Activated CD4-positive, alpha-beta memory T cell treated with anti-CD3 and anti-CD28 coated beads, Interleukin-2, amount 10 ng/mL, durations not matched to agents 7 days and 5 days (primary cell): ENCODE measurements at places on chromosomes 12 and 14. TPM values are rescaled to one million over a fixed set of nuclear protein-coding genes. Genes with fewer than 3 reads are reported as not detected.
A peak's percentile ranks its signal among the peaks of the same experiment; 100 is the strongest.

- H3K27ac ChIP-seq, result no peak overlapping the region
- DNase-seq, result no peak
- H3K4me3 ChIP-seq, result no peak overlapping the region
- H3K36me3 ChIP-seq, result no peaks in the 10 kb centered on the region
These were observed 3.6 kb downstream of the STX2 start for GRCh38 chr12:130835436-130835835.

The KCNH3 gene
- total RNA-seq, result 0.90 TPM

The RD3L gene
- total RNA-seq, result not detected

DNA sequence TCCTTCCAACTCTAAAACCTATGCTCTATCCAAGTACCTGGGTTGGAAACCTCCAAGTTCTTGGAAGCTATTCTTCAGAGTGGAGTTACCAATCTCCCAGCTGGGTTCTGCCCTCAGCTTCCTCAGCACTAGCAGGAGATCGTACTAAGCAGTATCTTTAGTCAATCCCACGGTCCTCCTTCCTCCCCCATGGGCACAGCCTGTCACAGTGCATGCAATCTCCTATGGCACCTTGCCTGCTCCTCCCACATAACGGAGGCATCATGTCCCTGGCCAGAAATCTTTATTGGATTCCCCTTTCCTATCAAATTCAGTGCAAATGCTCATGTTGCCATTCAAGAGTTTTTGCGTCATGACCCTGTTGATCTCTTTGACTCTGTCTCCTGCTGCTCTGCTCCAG, 5.4 kb upstream of the LPAR5 start:
- peaks cover 15% of the 10 kb centered on the region for H3K36me3 ChIP-seq
- peaks cover 8% of the 10 kb centered on the region for H3K4me1 ChIP-seq
- no peak overlapping the region for H3K27ac ChIP-seq
- H3K4me3 ChIP-seq, result no peak overlapping the region
- H3K27me3 ChIP-seq, result peaks cover 19% of the 10 kb centered on the region

The CCDC196 gene
- not detected for total RNA-seq

DNA sequence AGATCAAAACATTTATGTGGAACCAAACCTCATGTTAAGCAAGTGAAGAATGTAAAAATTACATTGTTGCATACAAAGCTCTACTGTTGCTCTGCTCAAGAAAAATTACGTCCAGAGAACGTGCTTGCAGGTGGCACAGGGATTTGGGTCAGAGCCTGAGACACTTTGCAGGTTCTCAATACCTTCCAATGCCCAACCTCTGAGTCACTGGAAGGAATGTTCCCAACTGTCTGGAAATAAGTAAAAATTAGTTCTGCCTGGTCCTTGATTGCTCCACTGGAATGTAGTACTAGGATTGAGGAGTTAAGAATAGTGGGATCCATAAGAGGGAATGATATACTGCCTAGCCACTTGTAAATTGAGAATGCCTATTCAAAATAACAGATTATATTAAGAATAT, 2.8 kb upstream of the IFNG start:
- peaks cover 49% of the 10 kb centered on the region for H3K4me1 ChIP-seq
- no peak for DNase-seq
- H3K4me3 ChIP-seq, result no peak overlapping the region
- H3K36me3 ChIP-seq, result peaks cover 3% of the 10 kb centered on the region

DNA sequence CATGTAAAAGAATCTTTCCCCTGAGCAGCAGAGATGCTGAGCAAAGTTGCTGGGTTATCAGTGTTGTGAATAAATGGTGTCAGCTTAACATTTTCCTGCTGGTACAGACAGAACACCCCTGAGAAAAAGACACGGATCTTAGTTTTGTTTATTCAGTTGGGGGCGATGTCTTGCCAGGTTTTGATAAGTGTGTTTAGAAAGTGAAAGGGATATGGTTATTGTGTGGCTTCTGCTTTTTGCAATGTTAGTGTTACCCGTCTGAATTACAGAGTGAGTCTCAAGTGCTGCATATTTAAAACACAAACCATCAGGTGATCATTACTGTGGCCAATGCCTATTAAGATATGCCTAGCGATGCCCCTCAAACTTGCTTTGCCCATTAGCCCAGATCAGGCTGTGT, 864.6 kb upstream of the SEL1L start:
- H3K4me1 ChIP-seq, result no peaks in the 10 kb centered on the region
- no peaks in the 10 kb centered on the region for H3K36me3 ChIP-seq
- H3K27ac ChIP-seq, result no peak overlapping the region
- no peaks in the 10 kb centered on the region for H3K27me3 ChIP-seq
- H3K4me3 ChIP-seq, result no peak overlapping the region

DNA sequence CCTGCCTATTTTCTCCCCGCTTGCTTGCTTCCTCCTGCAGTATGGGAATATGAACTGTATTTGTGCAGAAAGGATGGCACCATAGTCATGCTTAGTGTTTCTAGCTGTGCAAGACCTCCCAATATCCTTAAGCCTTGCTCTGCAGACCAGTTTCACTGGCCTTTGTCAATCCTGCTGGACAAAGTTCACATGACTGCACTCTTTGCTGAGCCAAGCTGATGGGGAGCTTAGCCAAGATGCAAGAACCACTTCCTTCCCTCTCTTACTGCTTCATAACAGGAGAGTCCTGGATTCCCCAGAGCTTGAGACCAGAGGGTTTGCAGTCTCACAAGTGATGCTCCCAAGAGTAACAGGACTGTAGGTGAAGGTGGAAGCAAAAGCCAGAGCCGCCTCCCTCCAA, 3.8 kb downstream of the ASIC1 start:
- DNase-seq, result no peak
- peaks cover 21% of the 10 kb centered on the region for H3K4me1 ChIP-seq
- H3K27me3 ChIP-seq, result peaks cover 39% of the 10 kb centered on the region
- no peak overlapping the region for H3K27ac ChIP-seq
- no peak overlapping the region for H3K4me3 ChIP-seq
- no peaks in the 10 kb centered on the region for H3K36me3 ChIP-seq

- peaks cover 7% of the 10 kb centered on the region for H3K27me3 ChIP-seq
- H3K4me3 ChIP-seq, result no peak overlapping the region
- H3K27ac ChIP-seq, result no peak overlapping the region
- no peak for DNase-seq
- H3K4me1 ChIP-seq, result peaks cover 10% of the 10 kb centered on the region
- no peaks in the 10 kb centered on the region for H3K36me3 ChIP-seq
These were observed 120.2 kb upstream of the DNM1L start for GRCh38 chr12:32558903-32559302.

- H3K4me3 ChIP-seq, result no peak overlapping the region
- no peaks in the 10 kb centered on the region for H3K27me3 ChIP-seq
- H3K27ac ChIP-seq, result no peak overlapping the region
- H3K4me1 ChIP-seq, result peaks cover 15% of the 10 kb centered on the region
These were observed 207.7 kb upstream of the PLEKHG7 start for GRCh38 chr12:92495108-92495507.

DNA sequence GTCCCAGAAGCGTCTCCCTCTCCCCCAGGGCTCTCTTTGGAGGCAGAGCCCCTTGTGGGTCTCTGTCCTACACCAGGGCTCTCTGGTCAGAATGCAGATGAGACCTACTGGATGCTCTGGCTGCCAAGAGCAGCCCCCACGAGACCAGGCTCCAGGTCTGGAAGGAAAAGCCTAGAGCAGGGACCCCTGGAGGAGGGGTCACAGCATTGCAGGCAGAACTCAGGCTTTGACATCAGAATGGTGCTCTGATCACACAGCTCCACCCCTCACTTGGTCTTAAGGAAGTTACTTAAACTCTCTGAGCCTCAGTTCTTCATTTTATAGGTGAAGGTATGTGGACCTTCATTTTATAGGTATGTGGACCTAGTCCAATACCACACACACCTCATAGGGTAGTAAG, 83.1 kb downstream of the ARL6IP4 start:
- H3K4me3 ChIP-seq, result no peak overlapping the region
- no peaks in the 10 kb centered on the region for H3K27me3 ChIP-seq
- H3K4me1 ChIP-seq, result peaks cover 12% of the 10 kb centered on the region
- no peak for DNase-seq
- H3K27ac ChIP-seq, result no peak overlapping the region
- H3K36me3 ChIP-seq, result no peaks in the 10 kb centered on the region

The RGS6 gene
- total RNA-seq, result 3.1 TPM

DNA sequence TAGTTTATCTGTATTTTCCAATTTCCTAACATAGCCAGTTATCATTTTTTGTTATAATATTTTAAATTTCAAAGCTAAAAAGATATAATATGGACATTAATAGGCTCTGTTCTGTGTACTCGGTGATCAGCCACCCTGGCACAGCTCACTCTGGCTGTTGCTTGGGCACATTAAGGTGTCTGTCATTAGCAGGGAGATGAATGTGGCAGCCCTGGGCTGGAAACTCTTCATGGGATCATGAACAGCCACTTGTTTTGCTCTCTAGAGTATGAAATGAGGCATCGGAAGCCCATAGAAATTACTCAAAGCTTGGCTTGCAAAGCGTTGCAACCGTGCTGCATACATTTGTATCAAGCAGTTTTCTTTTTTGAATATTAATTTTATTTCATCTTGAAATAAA, 233.2 kb downstream of the DACT1 start:
- peaks cover 3% of the 10 kb centered on the region for H3K27me3 ChIP-seq
- H3K4me1 ChIP-seq, result no peaks in the 10 kb centered on the region
- no peak for DNase-seq
- H3K27ac ChIP-seq, result no peak overlapping the region
- no peaks in the 10 kb centered on the region for H3K36me3 ChIP-seq

The RNF31 gene
- total RNA-seq, result 122 TPM

DNA sequence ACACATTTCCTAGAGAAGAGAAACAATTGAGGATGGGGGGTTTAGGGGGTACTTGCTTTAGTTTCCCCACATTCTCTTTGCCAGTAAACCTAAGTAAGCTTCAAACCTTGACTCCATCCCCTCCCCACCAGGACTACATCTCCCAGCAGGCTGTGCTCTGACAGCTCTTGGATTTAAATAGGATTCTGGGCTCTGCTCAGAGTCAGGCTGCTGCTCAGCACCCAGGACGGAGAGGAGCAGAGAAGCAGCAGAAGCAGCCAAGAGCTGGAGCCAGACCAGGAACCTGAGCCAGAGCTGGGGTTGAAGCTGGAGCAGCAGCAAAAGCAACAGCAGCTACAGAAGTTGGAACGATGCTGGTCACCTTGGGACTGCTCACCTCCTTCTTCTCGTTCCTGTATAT, 20.6 kb downstream of the RDH12 start:
- no peak overlapping the region for H3K27ac ChIP-seq
- no peak overlapping the region for H3K4me3 ChIP-seq
- peaks cover 23% of the 10 kb centered on the region for H3K4me1 ChIP-seq
- peaks cover 38% of the 10 kb centered on the region for H3K27me3 ChIP-seq

DNA sequence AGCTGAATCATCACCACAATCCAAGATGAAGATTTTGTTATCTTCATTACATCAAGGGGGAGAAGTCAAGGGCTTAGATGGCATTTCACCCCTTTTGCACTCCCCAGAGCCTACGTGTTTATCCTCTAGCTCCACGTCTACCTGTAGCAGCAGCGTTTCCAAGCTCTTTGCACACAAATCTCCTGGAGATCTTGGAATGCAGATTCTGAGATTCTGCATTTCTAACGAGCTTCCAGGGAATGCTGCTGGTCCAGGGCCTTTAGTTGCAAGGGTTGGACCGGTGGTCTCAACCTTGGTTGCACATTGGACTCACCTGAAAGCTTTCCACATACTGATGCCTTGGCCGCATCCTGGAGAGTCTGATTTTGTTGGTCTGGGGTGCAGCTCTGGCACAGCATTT, 49.5 kb upstream of the STON2 start:
- no peak overlapping the region for H3K27ac ChIP-seq
- no peak for DNase-seq
- H3K4me3 ChIP-seq, result no peak overlapping the region
- H3K36me3 ChIP-seq, result no peaks in the 10 kb centered on the region

GRCh38 chr12:121467638-121468498, 68.0 kb downstream of the RNF34 start:
- H3K27me3 ChIP-seq, result no peaks in the 10 kb centered on the region
- peaks cover 30% of the 10 kb centered on the region for H3K4me1 ChIP-seq
- H3K4me3 ChIP-seq, result peak overlapping the region; percentile 21
- peaks cover 11% of the 10 kb centered on the region for H3K36me3 ChIP-seq
- H3K27ac ChIP-seq, result no peak overlapping the region

DNA sequence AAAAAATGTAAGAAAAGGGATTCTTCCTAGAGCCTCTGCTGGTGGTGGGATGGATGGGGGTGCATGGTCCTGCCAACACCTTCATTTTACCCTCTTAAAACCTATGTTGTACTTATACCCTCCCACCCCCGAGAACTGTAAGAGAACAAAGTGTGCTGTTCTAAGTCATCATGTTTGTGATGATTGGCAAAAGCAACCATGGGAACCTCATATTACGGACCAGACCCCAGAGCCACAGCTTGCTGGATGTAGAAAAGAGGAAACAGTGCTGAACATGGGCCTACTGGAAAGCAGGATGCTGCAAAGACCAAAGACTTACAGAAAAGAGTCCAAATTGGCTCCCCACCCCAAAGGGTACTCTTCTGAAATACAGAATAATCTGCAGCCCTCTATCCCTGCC, 311.2 kb downstream of the DUSP6 start:
- no peaks in the 10 kb centered on the region for H3K27me3 ChIP-seq
- H3K4me1 ChIP-seq, result peaks cover 58% of the 10 kb centered on the region
- no peak overlapping the region for H3K4me3 ChIP-seq
- peaks cover 66% of the 10 kb centered on the region for H3K36me3 ChIP-seq

The NRIP2 gene
- total RNA-seq, result not detected

- peaks cover 4% of the 10 kb centered on the region for H3K4me1 ChIP-seq
- no peaks in the 10 kb centered on the region for H3K36me3 ChIP-seq
- peaks cover 14% of the 10 kb centered on the region for H3K27me3 ChIP-seq
- no peak overlapping the region for H3K4me3 ChIP-seq
- no peak for DNase-seq
These were observed 6.9 kb upstream of the BCL7A start for GRCh38 chr12:122014781-122015180.

The ACSS3 gene
- total RNA-seq, result not detected

GRCh38 chr12:75702477-75703093, 191.2 kb upstream of the KRR1 start:
- no peaks in the 10 kb centered on the region for H3K27me3 ChIP-seq
- peak overlapping the region; percentile 5 for H3K4me3 ChIP-seq
- H3K4me1 ChIP-seq, result peaks cover 14% of the 10 kb centered on the region
- H3K36me3 ChIP-seq, result no peaks in the 10 kb centered on the region
- H3K27ac ChIP-seq, result no peak overlapping the region

The TMEM253 gene
- not detected for total RNA-seq

- H3K4me3 ChIP-seq, result no peak overlapping the region
- H3K36me3 ChIP-seq, result no peaks in the 10 kb centered on the region
- no peaks in the 10 kb centered on the region for H3K27me3 ChIP-seq
- H3K4me1 ChIP-seq, result no peaks in the 10 kb centered on the region
These were observed 525.3 kb upstream of the TBX3 start for GRCh38 chr12:115209230-115209629.
